ENCODE measurements at places on chromosomes 5 and 9.
A peak's percentile ranks its signal among the peaks of the same experiment; 100 is the strongest.

DNA sequence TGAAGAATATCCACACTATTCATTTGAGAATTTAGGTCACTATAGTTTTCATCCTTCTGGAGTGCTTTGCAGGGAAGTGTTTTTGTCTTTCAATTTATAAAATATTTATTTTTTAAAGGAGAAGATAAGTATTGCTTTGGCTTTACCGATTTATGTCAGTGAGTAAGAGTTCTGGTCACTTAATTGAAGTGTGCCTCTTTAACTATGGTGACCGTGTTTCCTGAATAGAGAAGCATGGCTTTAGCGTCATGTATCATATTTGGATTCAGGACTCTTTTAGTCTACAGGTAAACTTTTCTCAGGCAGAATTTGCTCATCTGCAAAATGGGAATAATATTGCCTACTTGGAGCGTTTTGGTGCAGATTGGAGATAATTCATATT is 902 bp downstream of the BDP1 start:
- DNase-seq = no peak

GRCh38 chr9:128702445-128702948 is at the start of gene PKN3:
TSS of gene PKN3 (plus strand) at chr9:128702503. CDS start at chr9:128702916, 413 bp downstream.
- peak; percentile 43 for DNase-seq

DNA sequence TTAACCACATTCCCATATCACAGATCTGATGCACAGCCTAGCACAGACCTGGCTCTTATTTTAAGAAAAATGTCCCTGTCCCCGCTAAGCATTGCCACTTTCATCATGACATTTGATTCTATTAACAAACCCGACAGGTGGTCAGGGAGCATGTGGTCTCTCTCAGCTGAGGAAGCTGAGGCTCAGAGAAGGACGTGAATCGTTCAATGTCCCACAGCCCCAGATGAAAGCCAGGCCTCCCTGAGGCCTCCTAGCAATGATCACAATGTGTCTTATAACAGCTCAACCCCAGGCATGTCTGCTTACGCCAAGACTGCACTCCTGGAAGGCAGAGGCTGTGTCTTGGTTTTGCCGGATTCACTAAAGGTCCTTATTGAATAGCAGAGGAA is 10.4 kb upstream of the CRB2 start:
- DNase-seq = no peak

- no peak for DNase-seq
Observed at GRCh38 chr9:129322641-129323375, 144.7 kb upstream of the IER5L start.

- no peak for DNase-seq
Observed at GRCh38 chr5:102773133-102773532, 18.0 kb downstream of the PAM start.

DNA sequence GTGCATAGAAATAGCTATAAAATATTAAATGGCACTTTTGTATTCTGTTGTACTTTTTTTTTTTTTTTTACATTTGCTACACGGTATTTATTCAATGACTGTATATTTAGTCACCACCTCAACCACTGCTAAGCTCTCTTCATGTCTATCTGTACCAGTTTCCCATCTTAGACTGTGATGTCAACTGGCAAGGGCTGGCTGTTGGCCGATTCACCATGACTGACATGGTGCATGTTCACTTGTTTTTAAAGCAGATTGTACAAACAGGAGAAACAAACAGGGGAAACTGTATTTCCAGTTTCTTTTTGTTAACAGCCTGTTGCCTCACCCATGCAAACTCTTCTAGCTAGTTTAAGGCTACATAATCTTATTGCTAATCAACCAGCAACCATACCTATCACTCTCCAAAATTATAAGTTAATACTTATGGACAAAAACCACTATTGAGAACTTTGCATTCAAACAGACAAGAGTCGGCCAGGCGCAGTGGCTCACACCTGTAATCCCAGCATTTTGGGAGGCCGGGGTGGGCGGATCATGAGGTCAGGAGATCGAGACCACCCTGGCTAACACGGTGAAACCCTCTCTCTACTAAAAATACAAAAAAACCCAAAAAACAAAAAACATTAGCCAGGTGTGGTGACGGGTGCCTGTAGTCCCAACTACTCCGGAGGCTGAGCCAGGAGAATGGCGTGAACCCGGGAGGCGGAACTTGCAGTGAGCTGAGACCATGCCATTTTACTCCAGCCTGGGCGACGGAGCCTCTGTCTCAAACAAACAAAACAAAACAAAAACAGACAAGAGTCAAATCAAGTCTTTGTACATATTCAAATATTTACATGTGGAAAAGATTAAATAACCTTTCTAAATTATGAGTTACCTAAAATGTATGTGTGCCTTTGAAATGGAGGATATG is 13.2 kb downstream of the ZFAND5 start:
- no peak for DNase-seq

GRCh38 chr9:137205126-137206069 is at the start of the genes NDOR1 and TMEM203:
TSS of gene NDOR1 (plus strand) at chr9:137205700. CDS start at chr9:137205778, 78 bp downstream.
TSS of gene TMEM203 (minus strand) at chr9:137205648. CDS start at chr9:137205414, 234 bp downstream.
- peak; percentile 65 for DNase-seq

DNA sequence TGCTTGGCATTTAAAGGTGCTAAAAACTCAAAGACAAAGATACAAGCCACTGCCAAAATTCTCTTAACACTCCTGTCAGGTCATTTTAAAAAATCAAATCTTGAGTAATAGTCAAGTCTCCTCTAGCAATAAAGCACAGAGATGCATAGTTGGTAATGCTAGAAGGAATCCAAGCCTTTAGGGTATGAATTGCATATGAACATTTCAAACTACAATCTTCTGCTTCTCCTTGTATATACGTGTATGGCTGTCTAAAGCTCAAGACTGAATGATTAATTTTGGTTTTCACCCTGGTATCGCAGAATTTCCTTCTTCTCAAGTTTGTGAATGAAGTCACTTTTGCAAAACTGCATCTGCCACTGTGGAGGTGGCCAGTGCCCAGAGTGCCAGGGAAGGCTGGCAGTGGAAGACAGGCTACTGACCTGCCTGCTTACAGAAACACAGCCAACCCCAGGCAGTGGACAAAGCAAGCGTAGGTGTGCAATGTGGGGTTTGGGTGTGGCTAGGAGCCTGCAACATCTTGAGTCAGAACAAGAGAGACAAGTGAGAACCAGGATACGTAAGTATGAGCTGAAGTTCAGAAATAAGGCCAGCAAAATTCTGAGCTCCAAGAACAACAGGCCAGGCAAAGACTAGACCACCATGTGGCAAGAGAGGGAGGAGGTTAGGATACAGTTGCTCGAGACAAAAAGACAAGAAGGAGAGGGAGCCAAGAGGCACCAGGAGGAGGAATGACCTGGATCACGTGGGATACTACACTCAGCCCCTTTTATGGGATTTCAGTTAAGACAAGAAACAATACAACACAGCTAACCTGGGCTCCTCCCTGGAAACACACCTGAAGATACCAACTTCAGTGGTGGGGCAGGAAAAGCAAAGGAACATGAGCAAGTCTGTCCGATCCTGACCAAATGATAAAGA is 22.6 kb downstream of the MYO10 start:
- DNase-seq = no peak

- DNase-seq = no peak
Observed at GRCh38 chr5:132666310-132667123, 7.3 kb upstream of the IL4 start.

GRCh38 chr5:178371362-178372111 is 138.9 kb upstream of the PHYKPL start:
- DNase-seq = no peak

Measured in NCI-H2107 (cell line).